ENCODE measurements at places on chromosomes 4 and X.

GRCh38 chr4:101018836-101019235 is 328.5 kb downstream of the PPP3CA start:
- DNase-seq: no peak

GRCh38 chrX:56107320-56107719 is 124.8 kb upstream of the KLF8 start:
- no peak for DNase-seq

- no peak for DNase-seq
These were observed 42.9 kb downstream of the USP26 start for GRCh38 chrX:133053861-133054598.

DNA sequence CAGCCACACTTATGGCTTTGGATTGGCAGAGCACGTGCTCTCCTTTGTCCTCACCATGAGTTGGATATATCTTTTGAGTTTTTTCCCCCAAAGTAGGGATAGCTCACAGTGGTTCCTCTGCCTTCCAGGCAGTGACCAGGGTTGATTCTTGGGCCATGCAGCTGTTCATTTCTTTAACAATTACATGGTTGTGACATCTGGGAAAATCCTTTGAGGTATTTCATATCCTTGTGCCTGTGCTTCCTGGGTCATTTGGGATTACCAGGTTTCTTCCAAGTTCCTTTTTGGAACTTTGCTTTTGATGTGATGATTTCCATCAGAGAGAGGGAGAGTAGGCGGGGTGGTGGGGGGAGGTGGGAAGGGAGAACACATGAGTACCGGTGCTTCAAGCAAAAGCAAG is 15.6 kb downstream of the BCORL1 start:
- DNase-seq: no peak

- DNase-seq: no peak
These were observed 149.2 kb downstream of the PTTG2 start for GRCh38 chr4:38109370-38109769.

DNA sequence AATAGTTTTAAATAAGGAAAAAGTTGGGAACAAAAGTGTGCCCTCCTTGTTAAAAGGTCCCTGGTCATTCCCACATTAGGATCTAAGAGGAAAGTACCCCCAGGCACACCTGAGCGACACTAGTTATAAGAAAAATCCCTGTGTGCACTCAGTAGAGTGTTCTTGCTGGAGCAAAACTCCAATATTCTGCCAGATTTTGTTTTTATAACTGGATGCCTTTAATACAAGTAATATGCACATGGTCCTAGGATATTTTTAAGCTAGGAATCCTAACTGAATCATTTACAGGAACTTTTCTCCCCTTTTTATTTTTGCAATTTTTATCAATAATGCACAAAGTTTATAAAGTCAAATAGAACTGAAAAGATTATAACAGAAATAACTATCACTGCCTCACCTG is 68.6 kb downstream of the BEND4 start:
- DNase-seq: peak; percentile 5

GRCh38 chr4:1614854-1615595 is 69.1 kb downstream of the FAM53A start:
- no peak for DNase-seq

- DNase-seq: no peak
These were observed 224.0 kb upstream of the HHIP start for GRCh38 chr4:144421839-144422565.

DNA sequence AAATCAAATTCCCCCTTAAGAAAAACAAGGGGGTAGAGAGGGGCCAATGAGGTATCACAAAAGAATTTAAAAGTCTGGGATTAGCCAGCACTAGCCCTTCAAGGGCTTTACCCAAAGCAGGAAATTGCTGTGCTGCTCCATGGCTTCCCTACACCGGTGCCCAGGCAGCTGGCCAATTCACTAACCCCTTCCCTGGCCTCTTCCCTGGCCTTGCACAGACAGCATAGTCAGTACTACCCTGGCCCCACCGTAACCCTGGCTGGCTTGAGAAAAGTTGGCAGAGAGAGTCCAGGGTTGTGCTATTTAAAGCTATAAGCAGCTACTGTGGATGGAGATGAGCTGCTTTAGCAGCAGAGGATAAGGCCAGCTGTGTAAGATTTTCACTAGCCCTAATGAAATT is 43.1 kb downstream of the ADAMTS3 start:
- DNase-seq: peak; percentile 3

GRCh38 chrX:17737986-17738713 is 857 bp downstream of the SCML1 start:
- DNase-seq: peak; percentile 11

GRCh38 chr4:151291485-151291884 is 14.5 kb downstream of the PRSS48 start:
- DNase-seq: no peak

DNA sequence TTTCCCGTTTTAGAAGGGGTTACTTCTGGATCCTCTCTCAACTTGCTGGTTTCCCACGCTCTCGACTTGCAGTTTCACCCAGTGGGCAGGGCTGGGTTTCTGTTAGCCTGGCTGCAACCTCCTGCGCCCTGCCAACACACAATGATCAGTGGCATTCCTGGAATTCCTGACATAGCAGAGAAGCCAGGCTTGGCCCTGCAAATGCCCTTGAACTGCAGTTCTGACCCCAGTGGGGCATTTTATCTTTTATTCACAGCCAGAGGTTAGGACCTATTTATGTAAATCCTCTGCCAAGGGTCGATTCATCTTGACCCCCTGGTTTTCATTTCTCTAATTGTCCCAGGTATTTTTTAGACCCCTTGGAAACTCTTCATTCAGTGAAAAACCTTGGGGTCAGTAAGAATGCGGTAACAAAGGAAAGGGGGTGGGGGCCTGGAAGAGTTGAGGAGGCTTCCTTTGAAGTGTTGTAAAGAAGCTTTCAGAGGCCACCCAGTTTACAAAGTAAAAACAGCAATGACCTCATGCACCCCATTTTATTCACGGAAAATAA is 217.6 kb downstream of the ZNF674 start:
- DNase-seq: peak; percentile 57

- no peak for DNase-seq
These were observed 12.6 kb downstream of the SSR4 start for GRCh38 chrX:153806999-153807575.

- no peak for DNase-seq
These were observed 62.0 kb upstream of the CLNK start for GRCh38 chr4:10746371-10747171.

DNA sequence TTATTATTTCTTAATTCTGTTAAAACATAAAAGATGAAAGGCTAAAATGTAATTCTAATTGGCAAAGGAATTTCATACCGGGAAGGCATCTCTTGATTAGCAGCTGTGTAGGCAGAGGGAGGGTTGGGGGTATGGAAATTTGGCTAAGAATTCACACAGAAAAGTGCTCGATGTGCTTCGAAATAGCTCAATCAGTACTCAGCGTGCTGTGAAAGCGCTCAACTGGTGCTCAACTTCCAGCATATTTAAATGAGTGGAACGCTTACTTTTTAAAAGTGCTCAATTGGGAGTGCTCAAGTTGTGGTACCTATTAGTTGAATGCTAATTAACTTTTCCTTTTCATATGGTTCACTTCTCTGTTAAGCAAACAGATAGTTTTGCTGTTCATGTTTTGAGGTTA is 695.9 kb upstream of the ATOH1 start:
- DNase-seq: no peak

GRCh38 chr4:104129243-104129642 is 365.5 kb downstream of the CXXC4 start:
- no peak for DNase-seq

- no peak for DNase-seq
These were observed 38.6 kb upstream of the AADAT start for GRCh38 chr4:170128219-170128804.

GRCh38 chrX:47633689-47634590 is 4.2 kb upstream of the CFP start:
- DNase-seq: no peak

DNA sequence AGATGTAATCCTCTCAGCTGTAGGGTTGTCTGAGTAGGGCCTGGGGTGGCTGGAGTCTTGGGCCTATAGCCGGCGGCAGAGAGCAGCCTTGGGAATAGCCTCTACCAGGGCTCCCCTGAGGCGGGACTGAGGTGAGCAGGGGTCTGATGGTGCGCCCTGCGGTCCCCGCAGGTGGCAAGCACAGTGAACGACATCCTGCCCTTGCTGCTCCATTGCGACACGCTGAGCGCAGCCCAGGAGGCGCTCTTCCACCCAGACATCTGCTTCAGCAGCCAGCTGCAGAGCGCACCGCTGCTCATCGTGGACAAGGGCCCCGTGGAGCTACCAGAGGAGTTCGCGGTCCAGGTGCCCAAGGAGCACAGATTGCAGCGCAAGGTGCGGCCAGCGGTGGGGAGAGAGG is 317.0 kb downstream of the ADGRL3 start:
- no peak for DNase-seq

GRCh38 chr4:78254893-78255292 is 197.8 kb downstream of the FRAS1 start:
- DNase-seq: no peak

DNA sequence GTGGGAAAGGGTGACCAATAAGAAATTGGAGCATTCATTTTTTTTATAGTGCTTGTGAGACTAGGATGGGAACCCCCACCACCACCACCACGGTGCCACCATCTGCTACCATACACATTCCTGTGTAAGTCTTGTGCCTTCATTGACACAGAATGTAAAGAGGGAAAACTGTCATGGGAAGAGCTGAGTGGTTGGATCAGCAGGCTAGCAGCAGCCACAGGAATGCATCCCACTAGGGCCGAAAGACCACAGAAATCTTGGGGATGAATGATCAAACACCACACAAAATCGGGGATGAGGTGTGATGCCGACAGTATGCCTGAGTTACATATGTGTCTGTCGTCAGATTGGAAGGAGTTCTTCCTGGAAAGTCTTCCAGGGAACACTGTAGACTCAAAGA is 69.2 kb downstream of the SRPX start:
- no peak for DNase-seq

- DNase-seq: no peak
These were observed 20.6 kb upstream of the CT55 start for GRCh38 chrX:135191838-135192237.

DNA sequence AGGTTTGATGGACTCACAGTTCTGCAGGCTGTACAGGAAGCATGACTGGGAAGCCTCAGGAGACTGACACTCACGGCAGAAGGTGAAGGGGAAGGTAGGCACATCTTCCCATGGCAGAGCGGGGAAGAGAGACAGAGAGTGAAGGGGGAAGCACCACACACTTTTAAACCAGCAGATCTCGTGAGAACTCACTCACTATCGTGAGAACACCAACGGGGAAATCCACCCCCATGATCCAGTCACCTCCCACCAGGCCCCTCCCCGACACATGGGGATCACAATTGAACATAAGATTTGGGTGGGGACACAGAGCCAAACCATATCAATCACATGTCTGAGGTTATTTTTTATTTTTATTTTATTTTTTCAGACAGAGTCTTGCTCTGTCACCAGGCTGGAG is 4.9 kb upstream of the NAT8L start:
- no peak for DNase-seq

GRCh38 chr4:182093431-182093831 is 149.8 kb upstream of the TENM3 start:
- DNase-seq: no peak

DNA sequence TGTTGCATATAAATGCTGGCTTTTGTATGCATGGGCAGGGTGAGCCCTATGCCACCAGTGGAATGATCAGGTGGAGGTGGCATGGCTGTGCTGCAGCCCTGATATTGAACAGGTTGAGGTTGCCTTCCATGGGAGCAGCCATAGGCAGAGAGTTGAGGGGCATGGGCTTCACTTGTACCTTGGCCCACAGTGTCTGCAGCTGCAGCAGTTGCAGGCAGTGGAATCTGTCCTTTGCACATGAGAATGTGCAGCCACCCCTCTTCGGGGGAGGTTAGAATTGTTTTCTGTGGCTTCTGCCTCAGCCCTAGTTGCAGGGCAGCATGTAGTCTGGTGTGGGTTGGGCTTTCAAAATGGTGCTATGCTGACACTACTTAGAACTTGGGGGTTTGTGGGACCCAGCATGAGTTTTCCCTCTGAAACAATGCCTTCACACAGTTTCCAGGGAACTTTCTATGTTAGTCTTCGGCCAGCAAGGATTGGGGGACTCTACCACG is 25.4 kb upstream of the VSIG1 start:
- DNase-seq: no peak

DNA sequence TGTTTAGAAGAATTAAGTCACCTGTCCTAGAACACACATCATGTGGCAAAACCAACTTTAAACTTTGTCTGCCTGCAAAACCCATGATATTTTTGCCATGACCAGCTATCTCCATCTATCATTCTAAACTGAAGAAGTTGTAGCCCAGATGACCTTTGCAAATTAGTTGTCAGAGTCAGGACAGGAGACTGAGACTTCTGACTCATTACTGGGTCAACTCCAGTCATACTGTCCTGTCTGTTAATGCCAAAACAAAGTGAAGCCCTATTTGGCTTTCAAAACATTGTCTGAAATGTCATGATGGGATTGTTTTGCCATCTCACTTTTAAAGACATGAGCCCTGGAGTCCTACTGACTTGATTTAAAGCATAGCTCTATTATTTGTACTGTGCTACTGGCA is 365.7 kb upstream of the CPEB2 start:
- no peak for DNase-seq

DNA sequence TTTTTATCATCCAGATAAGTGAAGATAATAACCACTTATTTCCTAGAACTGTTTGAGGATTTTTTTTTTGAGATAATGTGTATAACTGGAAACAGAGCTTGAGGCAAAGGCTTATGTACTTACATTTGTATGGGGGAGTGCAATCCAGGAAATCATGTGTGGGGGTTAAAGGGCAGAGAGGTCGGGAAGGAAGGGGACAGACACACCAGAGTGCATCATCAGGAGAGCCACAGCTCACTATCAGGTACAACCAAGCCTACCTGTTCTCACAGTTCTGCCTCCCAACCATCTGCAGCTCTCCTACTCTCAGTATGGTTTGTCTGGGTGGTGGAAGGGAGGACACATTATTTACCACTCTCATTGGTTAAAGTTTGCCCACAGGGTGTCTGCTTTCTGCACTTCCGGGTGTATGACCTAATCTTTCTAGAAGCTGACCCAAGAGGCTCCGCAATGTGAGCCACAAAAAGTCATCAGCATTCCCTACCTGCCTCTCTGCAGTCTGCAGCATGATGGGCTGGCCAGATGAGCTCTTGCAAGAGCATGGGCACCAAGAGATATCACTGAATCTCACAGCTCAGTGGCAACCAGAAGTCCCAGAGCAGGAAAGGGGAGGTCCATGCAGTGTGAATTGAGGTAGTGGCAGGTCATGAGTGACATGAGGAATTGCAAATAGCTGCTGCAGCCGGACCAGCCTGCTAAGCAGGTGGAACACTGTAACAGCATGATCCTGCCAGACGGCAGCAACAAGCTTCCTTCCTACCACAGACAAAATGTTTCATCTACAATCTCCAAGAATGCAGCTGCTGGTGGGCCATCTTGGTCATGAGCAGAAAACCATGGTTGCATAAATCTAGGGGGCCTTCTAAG is 36.9 kb upstream of the SPRY1 start:
- DNase-seq: no peak

- DNase-seq: no peak
These were observed at the start of gene POF1B for GRCh38 chrX:85379174-85379907. TSS of gene POF1B (minus strand) at chrX:85379665. CDS start at chrX:85379454, 211 bp downstream.

- no peak for DNase-seq
These were observed 61.6 kb upstream of the VAMP7 start for GRCh38 chrX:155819525-155819924.

- no peak for DNase-seq
These were observed 219.2 kb downstream of the KIT start for GRCh38 chr4:54877006-54877405.

GRCh38 chr4:54550395-54551171 is 107.2 kb upstream of the KIT start:
- DNase-seq: no peak
